Stimulated activated CD8-positive, alpha-beta memory T cell treated with anti-CD3 and anti-CD28 coated beads, Interleukin-2, amount 100 ng/mL, for 1 hour (primary cell): ENCODE measurements at places on chromosomes 1 and 21.

- DNase-seq: no peak
Measured at GRCh38 chr1:26017606-26018005, 4.0 kb upstream of the EXTL1 start.

- no peak for DNase-seq
Measured at GRCh38 chr1:11654939-11655808, 497 bp downstream of the FBXO44 start.

DNA sequence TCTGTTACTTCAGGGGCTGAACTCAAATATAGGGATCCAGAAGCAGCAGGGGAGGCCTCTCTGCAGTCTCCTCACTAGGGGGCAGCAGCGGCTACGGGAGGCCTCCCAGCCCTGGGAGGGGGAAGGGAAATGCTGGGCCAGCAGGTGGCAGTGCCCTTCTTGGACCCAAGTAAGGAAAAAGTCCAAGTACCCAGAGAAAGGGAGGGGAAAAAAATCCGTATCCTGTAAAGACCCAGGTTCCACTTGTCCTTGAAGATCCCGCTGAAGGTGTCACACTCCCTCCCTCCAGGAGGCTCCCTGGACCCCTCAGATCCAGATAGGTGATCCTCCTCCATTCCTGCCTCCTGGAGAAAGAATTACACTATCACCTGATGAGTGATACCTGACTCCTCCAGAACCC, 14.1 kb upstream of the NUAK2 start:
- DNase-seq: peak; percentile 60

DNA sequence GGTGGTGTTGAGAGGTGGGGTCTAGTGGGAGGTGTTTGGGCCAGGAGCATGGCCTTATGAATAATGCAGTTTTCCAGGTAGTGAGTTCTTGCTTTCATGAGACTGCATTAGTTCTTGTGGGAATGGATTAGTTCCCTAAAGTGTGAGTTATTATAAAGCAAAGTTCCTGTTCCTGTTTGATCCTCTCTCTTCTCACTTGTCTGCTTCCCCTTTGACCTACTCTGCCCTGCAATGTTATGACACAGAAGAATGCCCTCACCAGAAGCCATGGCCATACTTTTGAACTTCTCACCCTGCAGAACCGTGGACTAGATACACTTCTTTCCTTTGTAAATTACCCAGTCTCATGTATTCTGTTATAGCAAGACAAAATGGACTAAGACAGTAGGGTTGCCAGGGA, 53.6 kb downstream of the MAP3K7CL start:
- no peak for DNase-seq

DNA sequence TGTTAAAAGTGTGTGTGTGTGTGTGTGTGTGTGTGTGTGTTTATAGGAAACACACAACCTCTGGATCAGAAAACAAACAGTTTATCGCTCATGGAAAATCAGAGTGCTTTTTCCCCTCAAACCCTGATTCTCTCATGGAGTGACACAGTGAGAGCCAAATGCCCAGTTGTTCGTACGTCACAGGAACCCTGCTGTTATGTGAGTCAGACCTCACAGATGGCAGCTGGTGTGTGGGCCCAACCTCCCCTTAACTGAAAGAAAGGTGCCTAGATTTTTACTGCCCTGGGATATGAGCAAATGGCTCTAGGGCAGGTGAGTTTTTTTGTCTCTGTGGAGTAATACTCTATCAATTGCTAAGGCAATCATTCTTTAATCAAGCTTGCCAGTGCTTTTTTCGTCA, 1788.1 kb downstream of the BRINP3 start:
- no peak for DNase-seq

- no peak for DNase-seq
Measured at GRCh38 chr1:11792106-11792505, 13.7 kb downstream of the MTHFR start.

DNA sequence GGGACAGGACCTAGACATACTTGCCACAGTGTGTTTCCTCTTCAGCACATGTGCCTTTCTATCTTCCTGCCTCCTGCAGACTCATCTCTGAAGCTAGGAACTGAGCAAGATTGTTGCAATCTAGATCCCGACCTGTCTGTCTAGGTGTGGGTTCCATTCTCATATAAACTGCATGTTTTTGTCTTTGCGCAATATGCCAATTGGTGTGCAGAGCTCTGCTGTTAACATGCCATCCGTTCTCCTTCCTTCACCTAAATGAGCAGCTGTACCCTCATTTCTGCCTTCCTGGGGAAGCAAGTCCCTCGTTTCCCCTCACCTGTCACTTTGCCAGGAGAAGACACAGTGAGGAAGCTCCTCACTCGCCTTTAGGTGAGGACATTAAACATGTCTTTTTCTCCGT, 55.5 kb downstream of the SLC35F3 start:
- no peak for DNase-seq

- no peak for DNase-seq
Measured at GRCh38 chr1:83716641-83717040, 282.3 kb downstream of the TTLL7 start.

DNA sequence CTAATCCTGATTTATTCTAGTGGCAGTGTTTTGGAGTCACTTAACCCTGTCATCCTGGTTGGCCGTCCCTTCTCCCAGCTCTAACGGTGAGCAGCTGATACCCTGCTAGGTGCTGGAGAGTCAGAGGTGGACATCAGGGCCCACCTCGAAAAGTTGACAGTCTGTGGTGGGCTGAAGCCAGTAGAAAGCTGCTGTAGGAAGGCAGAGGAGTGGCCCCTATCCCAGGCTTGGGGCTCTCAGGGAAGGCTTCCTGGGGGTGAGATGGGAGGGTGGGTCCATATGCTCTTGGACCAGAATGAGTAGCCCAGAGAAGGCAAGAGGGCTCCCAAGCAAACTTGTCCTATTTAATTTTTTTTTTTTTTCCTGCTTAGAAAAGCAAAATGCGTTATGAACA, 475 bp upstream of the RPL5 start:
- DNase-seq: no peak

DNA sequence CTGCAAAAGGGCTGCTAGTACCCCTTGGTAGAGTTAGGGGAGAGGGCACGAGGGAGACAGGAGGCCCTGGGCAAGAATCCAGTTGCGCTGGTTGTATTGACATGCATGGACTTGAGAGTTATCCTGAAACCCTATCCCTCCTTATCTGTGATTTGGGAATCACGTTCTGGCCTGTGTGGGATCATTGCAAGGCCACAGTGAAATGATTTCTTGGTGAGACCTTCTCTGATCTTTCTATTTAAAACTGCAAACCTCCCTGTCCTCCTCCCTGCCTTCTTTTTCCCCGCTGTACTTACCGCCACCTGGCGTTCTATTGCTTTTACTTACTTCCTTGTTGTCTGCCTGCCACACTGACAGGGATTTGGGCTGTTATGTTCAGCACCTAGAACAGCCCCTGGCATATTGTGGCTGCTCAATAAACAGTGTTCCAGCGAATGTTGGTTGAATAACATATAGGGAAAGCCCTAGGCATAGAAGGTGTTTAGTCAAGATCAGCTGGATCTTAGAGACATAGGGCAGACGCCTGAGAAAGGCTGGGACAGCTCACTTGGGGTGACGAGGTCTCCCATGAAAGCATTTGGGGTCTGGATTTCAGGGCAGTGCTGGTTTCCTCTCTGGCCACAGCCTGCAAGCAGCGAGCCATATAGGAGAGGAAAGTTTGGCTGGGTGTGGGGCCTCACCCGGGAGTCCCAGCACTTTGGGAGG, 25.6 kb downstream of the ALPL start:
- DNase-seq: no peak

- DNase-seq: no peak
Measured at GRCh38 chr1:107927820-107928219, 37.2 kb downstream of the VAV3 start.

DNA sequence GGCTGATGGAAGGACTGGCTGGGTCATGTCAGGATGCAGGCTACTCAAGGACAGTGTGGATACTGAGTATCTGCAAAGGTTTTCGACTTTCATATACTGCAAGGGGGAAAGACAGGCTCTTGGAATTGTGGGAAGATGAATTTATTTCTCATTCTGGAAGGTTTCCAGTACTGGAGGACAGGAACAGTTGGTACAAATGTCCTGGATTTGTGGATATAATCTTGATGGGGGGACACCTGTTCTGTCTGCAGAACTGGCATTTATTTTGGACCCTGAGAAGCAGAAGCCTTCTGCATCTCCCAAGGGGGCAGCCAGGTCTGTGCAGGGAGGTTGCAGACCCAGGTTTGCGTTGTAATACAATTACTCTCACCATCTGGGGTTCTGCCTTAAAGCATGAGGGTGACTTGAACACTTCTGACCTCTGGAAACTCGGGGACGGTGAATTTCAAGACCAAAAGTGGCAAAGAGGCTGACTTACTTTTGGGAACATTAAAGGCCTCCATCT, 65.8 kb downstream of the NOS1AP start:
- DNase-seq: no peak

DNA sequence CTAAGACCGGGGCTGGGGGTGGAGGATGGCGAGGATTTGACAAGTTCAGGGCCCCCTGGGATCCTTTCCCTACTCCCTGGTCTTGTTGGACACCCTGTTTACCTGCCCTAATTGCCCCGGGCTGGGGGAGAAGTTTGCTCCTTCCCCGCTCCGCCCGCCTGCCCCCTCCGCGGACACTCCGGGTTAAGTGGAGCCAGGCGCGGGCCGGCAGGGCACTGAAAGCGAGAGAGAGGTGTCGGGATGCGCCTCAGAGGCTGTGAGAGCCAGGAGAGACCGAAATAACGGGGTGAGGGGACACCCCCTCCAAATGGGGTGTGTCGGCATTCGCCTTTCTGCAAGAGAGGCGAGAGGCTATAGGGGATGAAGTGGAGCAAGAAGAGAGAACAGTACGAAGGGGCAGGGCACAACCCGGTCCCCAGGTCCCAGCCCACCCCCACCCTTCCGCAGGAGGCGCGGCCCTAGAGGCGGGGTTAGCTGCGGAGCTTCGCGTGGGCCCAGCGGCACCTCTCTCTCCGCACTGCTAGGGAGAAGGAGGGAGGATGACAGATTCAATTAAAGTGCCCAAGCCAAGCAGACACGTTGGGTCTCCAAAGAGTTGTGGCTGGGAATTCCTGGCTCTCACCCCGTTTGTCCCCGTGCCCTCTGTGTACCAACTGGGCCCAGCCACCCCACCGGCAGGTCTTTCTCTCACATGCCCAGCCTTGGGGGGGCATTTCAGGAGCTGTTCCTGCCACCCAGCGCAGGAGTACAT, 3.8 kb downstream of the EFNA3 start:
- DNase-seq: no peak

DNA sequence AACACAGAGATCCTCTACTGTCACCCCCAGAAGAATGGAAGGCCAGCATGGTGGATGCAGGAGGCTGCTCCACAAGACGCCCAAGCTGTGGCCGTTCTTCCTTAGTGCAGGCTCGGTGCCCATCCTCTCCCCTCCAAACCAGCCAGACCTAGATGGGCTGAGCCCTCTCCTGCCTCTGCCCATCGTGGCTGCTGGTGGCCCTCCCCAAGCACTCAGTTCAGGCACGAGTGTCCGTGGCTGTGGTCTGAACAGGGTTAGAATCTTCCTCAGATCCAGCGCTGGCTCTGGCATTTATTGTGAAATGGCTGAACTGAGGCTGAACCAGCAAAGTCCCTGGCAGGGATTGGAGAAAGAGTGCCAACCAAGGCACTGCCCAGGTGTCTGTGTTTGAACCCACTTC, 59.5 kb downstream of the TRIM11 start:
- DNase-seq: no peak

DNA sequence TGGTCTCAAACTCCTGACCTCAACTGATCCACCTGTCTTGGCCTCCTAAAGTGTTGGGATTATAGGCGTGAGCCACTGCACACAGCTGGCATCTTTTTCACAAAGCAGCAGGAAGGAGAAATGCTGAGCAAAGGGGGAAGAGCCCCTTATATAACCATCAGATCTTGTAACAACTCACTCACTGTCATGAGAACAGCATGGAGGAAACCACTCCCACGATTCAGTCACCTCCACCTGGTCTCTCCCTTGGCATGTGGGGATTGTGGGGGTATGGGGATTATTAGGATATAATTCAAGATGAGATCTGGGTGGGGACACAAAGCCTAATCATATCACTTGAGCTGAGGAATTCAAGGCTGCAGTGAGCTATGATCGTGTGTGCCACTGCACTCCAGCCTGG, 3.0 kb upstream of the MFSD2A start:
- no peak for DNase-seq

DNA sequence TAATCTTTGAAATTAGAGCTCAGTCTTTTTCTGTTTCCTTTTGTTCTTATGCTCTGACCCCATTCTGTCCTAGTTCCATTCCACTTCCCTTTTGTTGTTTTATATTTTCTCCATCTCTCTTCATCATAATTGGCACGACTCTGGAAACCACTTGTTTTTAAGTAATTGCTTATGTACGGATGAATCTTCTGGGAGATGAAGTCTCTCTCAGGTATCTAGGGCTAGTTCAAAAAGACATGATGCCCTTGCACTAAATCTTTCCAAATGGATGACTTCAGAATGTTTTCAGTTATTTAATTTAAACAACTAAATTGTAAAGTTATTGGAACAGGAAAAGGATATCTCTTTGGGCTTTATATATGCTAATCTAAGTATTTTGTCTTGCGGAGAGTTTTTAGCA, at the start of gene OR6F1:
Gene OR6F1 (minus strand): TSS at position 101 of the 400 bp plus-strand sequence. CDS start 3,891 bp downstream, outside the sequence.
- no peak for DNase-seq

DNA sequence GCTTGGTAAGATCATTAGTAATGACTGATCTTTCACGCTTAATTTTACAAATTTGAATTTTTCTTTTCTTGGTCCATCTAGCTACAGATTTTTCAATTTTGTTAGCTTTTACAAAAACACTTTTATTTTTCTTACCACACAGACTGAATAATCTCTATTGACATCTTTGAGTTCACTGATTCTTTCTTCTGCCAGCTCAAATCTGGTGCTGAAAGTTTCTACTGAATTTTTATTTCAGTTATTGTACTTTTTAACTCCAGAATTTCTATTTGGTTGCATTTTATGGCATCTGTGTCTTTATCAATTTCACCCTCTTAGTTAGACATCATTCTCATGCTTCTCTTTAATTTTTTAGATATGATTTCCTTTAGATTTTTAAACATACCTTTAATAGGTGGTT, 584.7 kb downstream of the LMO4 start:
- no peak for DNase-seq

DNA sequence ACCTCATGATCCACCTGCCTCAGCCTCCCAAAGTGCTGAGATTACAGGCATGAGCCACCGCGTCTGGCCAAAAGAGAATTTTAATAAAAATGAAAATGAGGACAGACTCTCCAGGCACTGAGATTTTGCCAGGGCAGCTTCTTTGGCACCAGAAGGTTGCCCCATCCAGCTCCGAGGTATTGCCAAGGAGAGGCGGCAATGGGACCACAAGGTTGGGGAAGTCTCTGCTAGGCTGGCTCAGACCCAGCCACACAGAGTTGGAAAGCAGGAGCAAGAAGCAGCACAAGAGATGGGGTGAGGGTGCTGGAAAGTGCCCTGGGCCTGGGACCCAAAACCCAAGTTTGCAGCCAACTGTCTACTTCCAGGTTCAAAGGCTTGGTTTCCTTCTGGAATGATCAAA, 200.9 kb downstream of the HHIPL2 start:
- DNase-seq: no peak

GRCh38 chr1:195939844-195940243, 668.4 kb downstream of the KCNT2 start:
- no peak for DNase-seq
